ENCODE measurements at places on chromosomes 12 and 14. TPM values are rescaled to one million over a fixed set of nuclear protein-coding genes. Genes with fewer than 3 reads are reported as not detected.

The REM2 gene
- 0.26 TPM for total RNA-seq

The KRT6C gene
- total RNA-seq, result not detected

The ADGRD1 gene
- total RNA-seq, result 0.50 TPM

The FITM1 gene
- total RNA-seq, result not detected

The DDN gene
- 0.56 TPM for total RNA-seq

The INF2 gene
- 142 TPM for total RNA-seq

The C3AR1 gene
- not detected for total RNA-seq

The KCNC2 gene
- total RNA-seq, result not detected
